ENCODE measurements at places on chromosomes 11 and 22.

- no peak for DNase-seq
These were observed 1642.2 kb downstream of the LRRC4C start for GRCh38 chr11:39817241-39817640.

GRCh38 chr11:94469416-94469815, 24.2 kb downstream of the MRE11 start:
- DNase-seq = no peak

DNA sequence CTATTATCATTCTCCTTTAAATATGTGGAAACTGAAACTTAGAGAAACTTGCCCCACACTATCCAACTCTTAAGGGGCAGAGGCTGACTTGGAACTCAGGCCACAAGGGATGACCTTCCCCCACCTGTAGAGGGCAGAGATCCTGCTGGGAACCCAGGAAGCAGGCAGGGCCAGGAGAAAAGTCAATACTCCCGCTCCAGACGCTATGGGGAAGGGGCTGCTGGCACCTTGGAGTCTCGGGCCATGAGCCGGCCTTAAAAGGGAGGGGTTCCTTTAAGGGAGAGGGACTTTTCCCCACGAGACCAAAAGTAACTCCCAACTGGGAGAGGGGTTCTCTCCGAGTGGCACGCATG, 620 bp upstream of the ANO5 start:
- no peak for DNase-seq

DNA sequence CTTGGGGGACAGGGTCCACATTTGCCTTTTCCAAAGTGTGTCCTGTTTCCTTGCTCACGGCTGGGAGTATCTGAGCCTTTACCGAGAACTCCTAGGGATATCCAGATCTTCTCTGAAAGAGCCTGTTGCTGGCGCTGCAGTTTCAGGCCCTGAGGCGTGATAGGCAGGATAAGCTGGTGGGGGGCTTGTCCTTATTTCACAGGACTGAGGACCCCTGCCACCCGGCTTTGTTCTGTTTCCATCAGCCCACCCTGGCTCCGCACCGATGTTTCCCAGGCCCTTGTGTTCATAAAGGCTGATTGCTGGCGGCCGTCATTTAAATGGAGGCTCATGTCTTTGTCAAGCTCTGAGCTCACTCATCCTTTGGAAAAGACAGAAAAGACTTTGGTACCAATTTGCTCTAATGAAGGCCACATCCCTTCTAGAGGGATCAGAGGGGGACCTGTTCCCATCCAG, 9.4 kb upstream of the NPTXR start:
- DNase-seq = no peak

DNA sequence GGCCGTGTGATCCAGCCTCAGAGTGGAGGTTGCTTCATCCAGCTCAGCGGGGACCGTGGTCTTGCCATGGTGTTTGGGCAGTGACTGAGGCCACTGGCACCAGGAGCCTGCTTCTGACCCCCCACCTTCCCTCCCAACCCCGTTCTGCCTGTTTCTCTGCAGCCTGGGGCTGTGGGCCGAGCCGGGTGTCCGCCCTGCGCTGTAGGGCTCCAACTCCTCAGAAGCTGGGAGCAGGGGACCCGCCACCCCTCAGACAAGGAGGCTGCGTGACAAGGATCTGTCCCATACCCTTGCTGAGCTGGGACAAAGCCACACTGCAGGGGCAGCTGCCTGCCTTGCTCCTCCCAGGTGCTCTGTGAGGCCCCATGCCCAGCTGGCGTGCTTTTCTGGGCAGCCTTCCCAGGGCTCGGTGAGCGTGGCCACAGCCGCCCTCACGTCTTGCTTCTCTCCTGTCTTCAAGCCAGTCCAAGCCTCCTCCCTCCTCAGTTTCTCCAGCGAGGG, 11.7 kb upstream of the ARFGAP3 start:
- no peak for DNase-seq

GRCh38 chr11:33178443-33179180, 17.3 kb upstream of the CSTF3 start:
- DNase-seq = no peak

- no peak for DNase-seq
These were observed 26.5 kb upstream of the IGSF22 start for GRCh38 chr11:18752502-18752901.

DNA sequence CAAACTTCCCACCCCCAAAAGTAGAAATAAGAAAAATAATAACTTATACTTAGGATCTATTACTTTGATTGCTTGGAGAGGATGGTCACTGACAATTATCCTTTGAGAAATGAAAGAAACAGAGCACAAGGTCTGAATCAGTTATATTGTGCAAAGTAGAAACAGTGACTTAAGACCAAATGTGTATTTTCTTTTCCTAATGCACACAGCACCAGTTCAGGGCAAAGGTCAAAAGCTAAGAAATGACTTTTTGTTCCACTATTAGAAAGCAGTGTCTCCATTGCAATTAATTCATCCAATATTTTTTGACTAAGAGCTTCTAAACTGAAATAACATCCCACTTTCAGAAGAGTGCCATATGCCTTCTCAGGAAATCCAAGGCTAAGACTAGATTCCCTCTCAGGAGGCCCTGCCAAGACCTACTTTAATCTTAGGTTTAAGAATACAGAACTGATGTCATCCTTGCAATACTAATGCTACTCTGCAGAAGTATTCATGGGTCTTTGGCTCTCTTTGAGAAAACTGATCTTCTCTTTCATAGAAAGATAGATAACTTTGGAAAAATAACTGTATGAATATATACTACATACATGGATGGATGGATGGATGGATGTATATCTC, 147.0 kb downstream of the APOL5 start:
- DNase-seq = no peak

DNA sequence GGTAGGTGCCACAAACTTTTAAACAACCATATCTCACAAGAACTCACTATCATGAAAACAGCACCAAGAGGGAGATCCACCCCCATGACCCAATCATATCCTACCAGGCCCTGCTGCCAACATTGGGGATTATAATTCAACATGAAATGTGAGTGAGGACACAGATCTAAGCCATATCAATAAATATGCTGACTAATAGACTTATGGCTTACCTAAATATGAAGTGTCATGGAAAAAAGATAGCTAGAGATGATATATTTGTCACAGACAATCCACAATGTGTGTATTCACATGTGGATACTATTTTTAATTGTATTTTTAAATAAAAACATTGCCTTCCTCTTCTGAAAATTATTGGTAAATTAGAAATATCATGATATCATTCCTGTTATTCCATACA, 38.2 kb upstream of the RAB38 start:
- DNase-seq = no peak

DNA sequence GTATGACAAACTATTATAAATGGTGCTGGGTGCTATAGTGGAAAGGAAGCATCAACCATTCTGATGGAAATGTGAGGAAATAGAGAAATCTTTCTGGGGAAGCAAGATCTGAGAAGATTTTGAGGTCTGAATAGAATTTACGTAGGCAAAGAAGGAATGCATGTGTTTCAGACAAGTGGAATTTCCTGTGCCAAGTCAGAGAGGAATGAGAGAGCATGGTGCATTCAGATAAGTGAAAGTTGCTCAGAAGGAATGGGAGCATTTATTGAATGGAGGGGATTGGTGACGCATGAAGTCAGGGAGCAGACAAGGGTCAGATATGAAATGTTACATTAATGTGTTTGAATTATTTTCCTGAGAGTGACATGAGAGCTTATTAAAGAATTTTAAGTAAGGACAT, 725.5 kb downstream of the METTL15 start:
- no peak for DNase-seq

- DNase-seq = no peak
These were observed 47.9 kb downstream of the CHRDL2 start for GRCh38 chr11:74683279-74683871.

- peak; percentile 40 for DNase-seq
These were observed 74.4 kb downstream of the ARHGAP32 start for GRCh38 chr11:129117595-129118350.

- DNase-seq = no peak
These were observed 1.8 kb upstream of the THY1 start for GRCh38 chr11:119424775-119425174.

DNA sequence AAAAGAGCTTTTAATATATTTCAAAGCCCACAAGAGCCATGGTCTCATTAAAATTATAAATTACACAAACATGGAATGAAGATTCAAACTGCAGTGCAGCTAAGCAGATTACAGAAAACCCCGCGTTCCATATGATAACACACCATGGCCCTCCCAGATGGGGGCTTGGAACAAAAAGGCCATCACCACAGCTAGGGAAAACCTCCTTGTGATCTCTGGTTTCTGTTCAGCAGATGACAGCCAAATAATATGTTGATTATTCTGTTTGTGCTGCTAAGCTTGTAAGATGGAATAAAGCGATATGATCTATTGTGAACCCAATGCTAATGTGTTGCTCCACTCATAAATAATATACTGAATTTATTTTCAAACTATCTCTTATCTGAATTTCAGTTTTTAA, 28.5 kb downstream of the IMMP1L start:
- no peak for DNase-seq

- peak; percentile 45 for DNase-seq
These were observed 759 bp downstream of the DESI1 start for GRCh38 chr22:41619979-41620588.

GRCh38 chr11:60834742-60835533, 7.0 kb upstream of the CCDC86 start:
- no peak for DNase-seq

DNA sequence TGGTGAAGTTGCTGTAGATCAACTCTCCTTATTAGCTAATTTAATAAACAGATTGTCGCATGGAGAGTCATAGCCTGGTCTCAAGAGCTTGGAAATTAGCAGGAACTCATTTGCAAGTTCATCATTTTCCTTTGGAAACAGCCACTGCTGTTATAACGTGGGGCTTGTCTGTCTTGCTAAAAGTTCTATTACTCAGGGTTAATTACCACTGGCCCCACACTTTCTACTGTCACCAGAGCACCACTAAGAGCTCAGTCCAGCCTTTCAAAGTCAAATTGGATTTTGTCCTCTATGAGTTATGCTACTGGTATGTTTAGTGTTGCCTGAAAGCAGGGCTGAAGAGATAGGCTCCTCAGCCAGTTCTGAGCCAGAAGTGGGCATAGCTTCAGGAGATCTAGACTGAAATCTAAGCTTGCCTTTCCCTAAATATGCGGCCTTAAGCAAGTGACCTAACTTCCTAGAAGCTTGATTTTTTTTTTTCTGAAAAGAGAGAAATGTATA, 292.2 kb downstream of the INSC start:
- DNase-seq = no peak

Data from CD4-positive, alpha-beta T cell treated with Interleukin-4 for 1 hour (primary cell).